NCI-H2029 (cell line): ENCODE measurements at places on chromosomes 6 and 20.

DNA sequence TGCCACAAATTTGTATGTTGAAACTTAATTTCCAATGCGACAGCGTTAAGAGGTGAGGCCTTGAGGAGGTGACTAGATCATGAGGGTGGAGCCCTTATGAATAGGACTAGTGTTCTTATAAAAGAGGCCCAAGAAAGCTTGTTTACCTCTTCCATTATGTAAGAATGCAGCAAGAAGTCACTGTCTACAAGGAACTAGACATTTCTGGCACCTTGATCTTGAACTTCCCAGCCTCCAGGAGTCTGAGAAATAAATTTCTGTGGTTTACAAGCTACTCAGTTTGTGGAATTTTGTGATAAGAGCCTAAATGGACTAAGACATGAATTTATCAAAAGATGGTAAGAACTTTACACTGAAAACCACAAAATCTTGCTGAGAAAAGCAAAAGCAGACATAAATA, 173.6 kb upstream of the SGK1 start:
- no peak for DNase-seq

GRCh38 chr6:138857775-138858174, 61.9 kb downstream of the ECT2L start:
- no peak for DNase-seq

DNA sequence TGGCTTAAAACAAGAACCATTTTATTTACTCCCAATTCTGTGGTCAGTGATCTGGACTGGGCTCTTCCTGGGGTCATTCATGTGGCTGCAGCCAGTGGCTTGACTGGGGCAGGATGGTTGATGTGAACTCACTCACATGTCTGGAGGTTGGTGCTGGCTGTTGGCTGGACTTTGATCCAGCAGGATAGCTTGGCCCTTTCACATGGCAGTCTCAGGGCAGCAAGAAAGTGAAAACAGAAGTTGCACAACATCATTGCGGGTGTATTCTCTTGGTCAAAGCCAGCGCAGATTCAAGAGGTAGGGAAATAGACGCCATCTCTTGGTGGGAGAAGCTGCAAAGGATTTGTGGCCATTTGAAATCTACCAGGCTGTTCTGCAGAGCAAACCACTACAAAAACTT, 77.2 kb downstream of the MDGA1 start:
- no peak for DNase-seq

- DNase-seq = no peak
These were observed 56.0 kb downstream of the MDN1 start for GRCh38 chr6:89763550-89763949.

GRCh38 chr20:17315407-17316231, 88.8 kb downstream of the PCSK2 start:
- DNase-seq = no peak

GRCh38 chr6:149443411-149444181, 41.2 kb downstream of the ZC3H12D start:
- no peak for DNase-seq

- no peak for DNase-seq
These were observed 7.4 kb upstream of the TJAP1 start for GRCh38 chr6:43469947-43470346.

DNA sequence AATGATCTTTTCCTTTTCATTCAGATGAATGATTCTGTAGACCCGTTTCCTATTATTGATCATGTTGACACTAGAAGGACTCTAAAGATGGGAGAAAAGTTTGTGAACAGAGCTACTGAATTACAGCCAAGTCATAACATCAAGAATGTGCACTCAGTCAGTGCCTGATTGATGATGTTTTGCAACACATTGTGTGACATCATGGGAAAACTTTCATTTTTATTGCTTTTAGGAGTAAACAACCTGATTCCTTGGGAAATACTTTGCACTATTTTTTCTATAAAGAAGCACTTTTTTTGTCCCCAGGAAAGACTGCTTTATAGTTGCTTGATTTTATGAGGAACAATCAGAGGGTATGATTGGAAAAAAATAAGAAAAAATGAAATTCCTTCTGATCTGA, 383.8 kb upstream of the JAG1 start:
- no peak for DNase-seq

- no peak for DNase-seq
These were observed 740 bp downstream of the NELFCD start for GRCh38 chr20:58981628-58982364.

- no peak for DNase-seq
These were observed 268.5 kb downstream of the NRN1 start for GRCh38 chr6:5738211-5738610.

- DNase-seq = no peak
These were observed 14.2 kb upstream of the TOX2 start for GRCh38 chr20:43900496-43900895.

DNA sequence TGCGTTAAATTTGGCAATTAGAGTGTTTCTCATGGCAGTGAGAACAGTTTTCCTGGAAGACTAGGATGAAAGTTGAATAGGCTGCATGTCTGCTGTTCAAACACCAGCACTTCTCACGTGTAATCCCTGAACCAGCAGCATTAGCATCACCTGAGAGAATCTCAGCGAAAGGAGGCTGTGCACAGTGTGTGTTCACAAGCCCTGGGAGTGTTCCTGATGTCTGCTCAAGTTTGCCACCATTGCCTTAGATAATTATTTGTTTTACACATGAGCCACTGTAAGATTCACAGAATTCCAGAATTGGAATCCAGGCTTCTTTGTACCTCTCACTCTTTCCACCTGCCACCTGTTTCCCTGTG, 117.3 kb downstream of the JARID2 start:
- DNase-seq = no peak
